Tongue (tissue), 3 donors: ENCODE measurements at places on chromosomes 13 and 19.

DNA sequence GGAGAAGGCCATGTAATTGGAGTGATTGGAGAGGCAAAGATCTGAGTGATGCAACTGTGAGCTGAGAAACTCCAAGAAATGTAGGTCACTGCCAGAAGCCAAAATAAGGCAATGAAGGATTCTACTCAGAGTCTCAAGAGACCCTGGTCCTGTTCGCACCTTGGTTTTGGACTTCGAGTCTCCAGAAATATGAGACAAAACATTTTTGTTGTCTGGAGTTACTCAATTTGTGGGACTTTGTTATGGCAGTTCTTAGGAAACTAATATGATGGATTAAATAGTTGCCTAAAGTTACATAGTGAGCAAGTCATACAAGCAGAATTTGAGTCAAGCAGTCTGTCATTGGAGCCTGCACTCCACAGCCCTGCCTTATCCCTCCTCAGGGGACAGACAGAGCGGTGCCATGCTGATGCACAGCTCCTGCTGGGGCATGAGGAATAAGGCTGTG, 104.2 kb downstream of the ITGBL1 start:
- DNase-seq = no peak

DNA sequence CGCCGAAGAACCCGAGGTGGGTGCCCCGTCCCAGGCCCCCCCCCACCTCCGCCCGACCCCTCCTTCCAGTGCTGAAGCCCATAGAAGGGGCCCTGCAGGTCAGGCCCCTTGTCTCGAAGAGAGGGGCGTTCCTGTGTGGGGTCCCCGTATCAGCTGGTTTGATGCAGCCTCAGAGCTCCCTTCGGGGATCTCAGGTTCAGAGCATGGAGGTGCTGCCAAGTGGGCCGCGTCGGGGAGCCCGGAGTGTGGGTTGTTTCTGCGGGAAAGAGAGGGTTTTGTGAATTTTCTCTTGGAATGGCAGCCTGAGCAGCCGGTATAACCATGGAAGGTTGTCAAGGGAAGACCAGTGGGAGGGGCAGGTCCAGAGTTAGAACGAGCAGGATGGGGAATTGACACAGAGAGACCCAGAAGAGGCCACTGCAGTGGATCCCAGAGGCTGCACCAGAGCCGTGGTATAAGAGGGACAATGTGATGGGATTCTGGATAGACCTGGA, 384 bp downstream of the TRAPPC2B start:
- peak; percentile 52 for DNase-seq

DNA sequence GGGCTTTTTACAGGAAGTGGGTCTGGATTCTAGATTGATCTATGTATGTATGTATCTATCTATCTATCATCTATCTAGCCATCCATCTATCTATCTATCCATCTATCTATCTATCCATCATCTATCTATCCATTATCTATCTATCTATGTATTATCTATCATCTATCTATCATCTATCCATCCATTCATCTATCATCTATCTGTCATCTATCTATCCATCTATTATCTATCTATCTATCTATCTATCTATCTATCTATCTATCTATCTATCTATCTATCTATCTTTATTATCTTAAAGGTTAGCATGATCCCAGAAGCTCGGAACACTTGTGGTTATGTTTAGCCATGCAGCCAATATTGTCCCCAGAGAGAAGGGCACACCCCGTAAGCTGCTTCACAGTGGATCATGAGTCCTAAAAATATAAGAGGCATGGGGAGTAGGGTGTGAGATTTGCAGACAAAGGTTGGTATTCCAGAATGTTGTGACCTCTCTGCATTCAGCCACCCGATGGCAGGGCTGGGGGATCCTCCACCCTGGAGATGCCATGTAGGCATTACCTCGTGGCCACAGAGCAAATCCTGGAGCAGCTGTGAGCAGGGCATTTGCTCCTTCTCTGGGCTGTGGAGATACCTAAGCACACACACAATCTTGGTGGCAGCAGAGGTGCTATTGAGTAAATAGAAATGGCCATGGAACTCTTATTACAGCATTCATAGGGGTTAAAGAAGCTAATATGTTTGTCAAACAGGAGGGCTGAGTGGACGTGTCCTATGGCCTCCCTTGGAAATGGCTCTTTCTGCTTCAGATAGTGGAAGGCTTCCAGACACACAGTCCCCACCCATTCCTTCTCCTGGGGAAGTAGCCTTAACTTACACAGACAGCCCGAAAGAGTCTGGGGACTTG, 310.0 kb upstream of the TSHZ3 start:
- DNase-seq = no peak

- DNase-seq = peak; percentile 90
Measured at GRCh38 chr13:21670883-21671619, at the start of gene FGF9. TSS of gene FGF9 (plus strand) at chr13:21671073. CDS start at chr13:21671913, 840 bp downstream.

GRCh38 chr19:9934132-9934950, 2.0 kb downstream of the OLFM2 start:
- peak; percentile 91 for DNase-seq

GRCh38 chr13:75327135-75327510, 154.8 kb downstream of the TBC1D4 start:
- DNase-seq = no peak
